Cardiac muscle cell (in vitro differentiated cells and primary cell): ENCODE measurements at places on chromosomes 5 and 9.

GRCh38 chr5:115641948-115642347 lies 16.1 kb upstream of the TMED7 start:
- DNase-seq = no peak

DNA sequence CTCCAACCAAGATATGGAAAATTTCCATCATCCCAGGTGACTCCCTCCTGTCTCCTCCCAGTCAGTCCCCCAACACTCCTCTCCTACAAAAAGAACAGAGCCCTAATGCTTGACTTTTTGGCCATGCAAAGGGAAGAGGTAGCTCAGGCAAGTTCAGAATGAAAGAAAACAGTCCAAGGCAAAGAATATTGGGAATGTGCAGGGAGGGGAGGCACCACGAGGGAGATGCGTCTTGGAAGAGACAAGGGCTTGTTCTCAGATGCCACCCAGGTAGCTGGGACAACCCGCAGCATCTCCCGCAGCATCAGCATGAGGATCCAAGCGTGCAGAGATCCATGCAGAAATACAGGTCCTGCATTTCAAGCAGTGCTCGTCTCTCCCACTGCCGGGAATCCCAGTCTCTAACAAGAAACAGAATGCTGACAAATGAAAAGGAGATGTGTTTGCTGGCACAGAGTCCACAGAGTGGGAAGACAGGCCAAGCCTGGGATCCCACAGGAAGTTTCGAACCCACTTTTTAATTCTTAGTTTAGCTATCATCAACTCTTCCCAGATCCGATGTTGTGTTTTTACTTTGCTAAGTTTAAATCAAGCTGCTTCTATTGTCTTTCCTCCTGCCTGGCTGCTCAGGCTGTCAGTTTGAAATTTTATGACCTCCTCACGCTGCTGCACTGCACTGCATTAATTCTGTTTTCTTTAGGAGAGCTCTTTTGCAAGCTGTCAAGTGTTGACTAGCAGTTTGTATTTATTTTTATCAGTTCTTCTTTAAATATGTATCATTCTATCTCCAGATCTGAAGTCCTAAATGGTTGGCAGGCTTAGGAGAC lies 86.8 kb upstream of the OSMR start:
- peak; percentile 38 for DNase-seq

DNA sequence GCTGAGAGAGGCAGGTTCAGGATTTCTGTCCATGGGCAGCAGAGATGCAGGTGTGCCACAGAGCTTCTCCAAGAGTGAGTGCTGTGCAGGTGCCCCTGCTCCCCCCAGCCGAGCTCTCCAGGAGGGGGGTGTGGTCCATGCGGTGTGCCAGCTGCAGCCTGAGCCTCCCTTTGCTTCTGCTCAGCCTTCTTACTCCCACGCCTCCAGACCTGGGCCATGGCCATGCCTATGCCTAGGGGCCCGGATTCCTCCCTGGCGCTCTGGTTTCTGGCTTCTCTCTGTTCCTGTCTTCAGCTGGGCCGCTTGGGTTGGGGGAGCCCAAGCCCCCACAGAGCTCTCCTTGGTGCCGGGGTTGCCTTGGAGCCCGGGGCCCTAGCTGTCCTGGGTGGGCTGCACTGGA lies 133.3 kb downstream of the CACNA1B start:
- no peak for DNase-seq

- no peak for DNase-seq
Observed at GRCh38 chr5:139306197-139306596, 12.7 kb downstream of the MATR3 start.

DNA sequence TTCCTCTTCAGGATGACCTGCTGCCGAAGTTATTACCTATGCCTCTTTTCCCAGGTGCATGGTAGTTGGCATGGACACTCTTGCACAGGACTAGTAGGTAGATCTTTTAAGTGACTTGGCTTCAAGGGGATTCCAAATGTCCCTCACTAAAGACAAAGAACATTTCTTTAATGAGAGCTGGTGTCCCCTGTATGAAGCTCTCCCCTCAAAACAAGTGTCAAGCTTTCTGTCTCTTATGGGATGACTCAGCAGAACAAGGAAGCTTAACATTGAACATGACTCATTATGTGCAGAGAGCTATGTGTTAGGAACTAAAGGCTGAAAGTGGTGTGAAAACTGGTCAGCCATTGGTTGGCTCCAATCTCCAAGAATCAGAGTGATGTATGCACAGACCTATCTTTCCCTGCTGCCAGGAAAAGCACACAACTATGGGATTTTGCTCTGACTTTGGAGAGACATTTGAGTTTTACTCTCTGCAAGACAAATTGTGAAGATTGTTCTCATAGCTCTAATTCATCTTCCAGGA lies 120.5 kb downstream of the PRDM6 start:
- DNase-seq = peak; percentile 89

DNA sequence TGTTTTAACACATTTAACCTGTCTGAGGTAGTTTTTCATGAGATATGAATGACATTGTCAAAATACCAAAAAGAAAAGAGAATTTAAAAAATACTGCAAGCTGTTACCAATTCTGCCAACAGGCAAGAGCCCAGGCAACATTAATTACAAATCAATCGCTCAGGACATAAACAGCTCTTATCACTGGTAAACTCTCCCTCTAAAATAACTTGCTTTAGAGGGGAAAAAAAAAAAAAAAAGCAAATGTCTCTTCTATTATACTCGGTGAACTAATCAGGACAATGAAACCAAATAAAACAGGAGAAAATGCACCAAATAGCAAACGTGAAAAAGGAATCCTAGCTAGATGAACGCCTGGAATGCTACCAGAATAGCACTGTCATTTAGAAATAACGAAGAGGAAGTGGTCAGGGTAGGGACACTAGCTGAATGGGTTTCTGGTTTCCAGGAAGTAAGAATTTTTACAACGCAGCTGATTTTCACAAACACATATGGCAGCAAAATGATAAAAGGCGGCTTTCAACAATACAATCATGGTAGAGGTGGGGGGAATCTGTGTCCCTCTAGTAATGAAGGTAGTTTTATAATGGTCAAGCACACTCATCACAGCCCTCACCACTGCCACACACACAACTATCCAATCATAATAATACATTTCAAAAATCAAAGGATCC lies 94.9 kb downstream of the DENND1A start:
- peak; percentile 8 for DNase-seq
